Left ventricle myocardium superior (tissue), 1 donor: ENCODE measurements at places on chromosomes 1 and 21. TPM values are rescaled to one million over a fixed set of nuclear protein-coding genes. Genes with fewer than 3 reads are reported as not detected.

DNA sequence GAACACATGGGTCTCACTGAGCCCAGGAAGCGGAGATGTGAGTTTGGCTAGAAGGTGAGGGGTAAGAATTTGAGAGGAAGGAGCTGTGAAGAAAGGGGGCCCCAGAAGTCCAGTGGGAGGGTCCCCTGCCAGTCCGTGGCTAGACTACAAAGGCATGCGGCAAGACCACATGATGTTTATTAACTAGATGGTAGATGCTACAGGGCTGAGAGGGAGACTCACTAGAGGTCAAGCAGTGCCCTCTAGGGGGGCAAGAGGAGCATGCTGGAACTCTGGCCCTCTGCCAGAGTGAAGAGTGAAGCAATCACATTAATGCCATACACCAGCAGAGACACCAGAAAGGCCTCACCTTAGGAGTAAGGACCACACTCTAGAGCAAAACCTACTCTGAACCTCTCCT is 12.2 kb downstream of the KIAA0319L start:
- DNase-seq = peak; percentile 60

PSMA5 gene
- 50.8 TPM for total RNA-seq

DNA sequence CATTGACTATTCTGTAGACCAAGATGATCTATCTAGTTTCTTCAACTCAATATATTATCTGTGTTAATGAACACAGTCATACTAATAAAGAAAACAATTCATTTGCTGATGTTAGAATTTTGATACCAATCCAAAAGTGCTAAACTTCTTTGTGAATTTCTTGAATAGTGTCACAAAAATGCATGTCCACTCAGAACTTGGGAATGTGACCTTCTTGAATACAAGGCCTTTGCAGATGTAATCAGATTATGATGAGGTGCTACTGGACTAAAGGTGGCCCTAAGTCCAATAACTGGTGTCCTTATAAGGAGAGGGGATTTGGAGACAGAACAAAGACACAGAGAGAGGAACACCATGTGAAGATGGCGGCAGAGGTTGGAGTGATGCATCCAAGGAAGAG is 305.8 kb upstream of the ZP4 start:
- DNase-seq = no peak

DNA sequence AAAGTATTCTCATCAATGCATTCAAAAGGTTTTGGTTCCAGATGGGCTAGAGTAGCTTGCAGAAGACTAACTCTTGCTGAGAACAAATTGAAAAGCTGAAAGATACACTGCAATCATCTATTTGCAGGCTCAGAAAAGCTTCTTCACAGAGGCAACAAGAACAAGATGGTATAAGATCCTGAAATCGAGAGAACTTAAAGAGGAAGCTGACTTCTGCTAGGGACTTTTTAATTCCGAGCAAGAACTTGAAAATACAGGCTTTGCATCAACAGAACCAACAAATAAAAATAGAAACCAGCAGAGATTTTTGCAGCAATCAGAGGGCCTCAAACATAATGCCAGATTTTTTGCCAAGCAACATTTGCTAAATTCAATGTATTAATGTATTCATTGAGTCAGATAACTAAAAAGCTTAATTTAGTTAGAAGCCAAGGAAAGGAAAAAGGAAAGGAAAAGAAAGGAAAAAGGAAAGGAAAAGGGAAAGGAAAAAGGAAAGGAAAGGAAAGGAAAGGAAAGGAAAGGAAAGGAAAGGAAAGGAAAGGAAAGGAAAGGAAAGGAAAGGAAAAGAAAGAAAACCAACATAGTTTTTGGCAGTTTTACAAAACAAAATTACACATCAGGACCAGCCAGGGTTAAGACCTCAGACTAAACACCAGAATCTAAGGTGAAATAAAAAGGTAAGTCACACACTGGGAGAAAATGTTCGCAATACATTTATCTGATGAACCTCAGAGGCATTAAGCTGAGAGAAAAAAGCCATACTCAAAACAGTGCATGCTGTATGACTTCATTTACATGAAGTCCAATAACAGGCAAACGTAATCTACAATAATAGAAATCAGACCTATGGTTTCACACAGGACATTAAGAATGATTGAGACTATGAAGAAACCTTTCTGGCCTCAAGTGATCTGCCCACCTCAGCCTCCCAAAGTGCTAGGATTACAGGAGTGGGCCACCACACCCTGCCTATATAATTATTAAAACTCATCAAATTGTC is 42.6 kb downstream of the FAF1 start:
- DNase-seq = no peak

KCNQ4 gene
- 1.9 TPM for total RNA-seq

GRCh38 chr1:13498553-13498952 is 15.2 kb downstream of the LRRC38 start:
- DNase-seq = no peak

DNA sequence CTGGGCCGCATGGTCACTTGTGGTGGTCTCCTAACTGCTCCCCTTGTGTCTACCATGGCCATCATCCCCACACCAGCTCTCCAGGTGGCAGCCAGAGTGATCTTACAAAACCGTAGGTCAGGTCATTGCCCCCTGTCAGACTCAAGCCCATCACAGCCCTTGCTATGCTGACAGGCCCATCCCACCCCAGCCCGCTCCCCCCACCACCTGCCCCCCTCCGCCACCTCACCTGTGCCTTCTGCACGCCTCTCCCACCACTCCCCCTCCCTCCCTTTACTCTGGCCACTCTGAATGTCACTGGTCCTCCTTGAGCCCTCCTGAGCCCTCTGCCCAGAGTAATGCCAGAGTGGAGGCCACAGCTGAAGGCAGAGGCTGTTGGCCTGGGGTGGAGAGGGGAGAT is 28.5 kb downstream of the TEX35 start:
- no peak for DNase-seq

DNA sequence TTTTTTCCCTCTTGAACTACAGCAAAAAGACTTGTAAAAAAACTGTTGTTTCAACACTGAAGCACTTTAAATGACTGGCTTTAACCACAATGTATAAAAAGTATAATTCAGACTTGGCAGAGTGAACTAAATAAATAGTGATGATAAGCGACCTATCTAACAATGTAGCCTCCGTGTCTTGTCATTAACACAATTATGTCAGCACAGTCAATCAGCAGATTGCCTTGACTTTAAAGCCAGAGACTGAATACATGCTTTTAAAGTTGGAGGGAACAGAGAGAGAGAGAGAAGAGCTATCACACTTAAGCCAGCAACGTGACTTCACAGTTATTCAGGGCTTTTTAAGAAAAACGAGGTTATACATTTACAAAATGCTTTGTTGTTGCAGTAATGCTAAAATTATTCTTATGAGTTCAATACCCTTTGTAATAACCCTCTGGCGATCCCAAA is 378.1 kb downstream of the LMO4 start:
- DNase-seq = no peak

GRCh38 chr1:13494712-13495111 is 19.1 kb downstream of the LRRC38 start:
- no peak for DNase-seq

COL9A2 gene
- 0.45 TPM for total RNA-seq

DNA sequence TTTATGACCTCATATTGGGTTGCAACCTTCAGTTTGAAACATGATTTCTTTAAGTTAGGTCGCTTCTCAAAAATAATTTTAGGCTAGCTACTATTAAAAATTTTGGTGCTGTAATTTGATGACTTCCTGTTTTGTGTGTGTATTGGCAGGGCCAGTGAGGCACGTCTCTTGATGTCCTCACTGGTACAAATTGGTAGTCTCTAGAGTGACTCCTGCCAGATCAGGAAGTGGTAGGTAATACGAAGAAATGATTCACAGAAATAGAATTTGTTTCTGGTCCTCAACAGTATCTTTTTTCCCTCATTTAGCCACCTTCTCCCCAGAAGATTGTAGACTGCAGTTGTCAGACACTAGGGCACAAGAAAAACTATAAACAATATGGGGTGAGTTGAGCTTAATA is 120.9 kb upstream of the KIAA1614 start:
- DNase-seq = no peak

DNA sequence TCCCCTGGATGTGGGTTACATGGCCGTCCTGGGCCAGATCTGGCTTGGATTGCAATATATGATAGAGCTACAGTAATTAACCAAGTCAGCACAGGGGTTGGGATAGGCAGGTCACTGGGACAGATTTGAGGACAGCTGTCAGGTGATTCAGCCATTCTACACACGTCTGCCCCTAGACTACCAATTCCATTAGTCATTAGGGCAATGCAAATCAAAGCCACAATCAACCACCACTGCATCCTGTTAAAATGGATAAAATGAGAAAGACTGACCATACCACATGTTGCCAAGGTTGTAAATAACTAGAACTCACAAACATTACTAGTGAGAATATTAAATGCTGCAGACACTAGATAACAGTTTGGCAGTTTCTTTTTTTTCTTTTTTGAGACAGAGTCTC is 16.0 kb downstream of the C21orf58 start:
- no peak for DNase-seq

AMY1C gene
- total RNA-seq = not detected
